Chondrocyte (in vitro differentiated cells): ENCODE measurements at places on chromosomes 1 and 21. TPM values are rescaled to one million over a fixed set of nuclear protein-coding genes. Genes with fewer than 3 reads are reported as not detected.

Gene SYT2
- total RNA-seq = 0.07 TPM in 1 of 3 replicates, not detected in the others

Gene KISS1
- total RNA-seq = 0.77 to 0.95 TPM (median 0.82 TPM) in 3 replicates

Gene HSD3B1
- not detected in 3 replicates for total RNA-seq

Gene GRIK1
- 0.24 to 1.4 TPM (median 1.2 TPM) in 3 replicates for total RNA-seq

Gene STYXL2
- 10.5 to 13.2 TPM (median 10.5 TPM) in 3 replicates for total RNA-seq

Gene SYT6
- not detected in 3 replicates for total RNA-seq

Gene CHI3L1
- not detected in 3 replicates for total RNA-seq

DNA sequence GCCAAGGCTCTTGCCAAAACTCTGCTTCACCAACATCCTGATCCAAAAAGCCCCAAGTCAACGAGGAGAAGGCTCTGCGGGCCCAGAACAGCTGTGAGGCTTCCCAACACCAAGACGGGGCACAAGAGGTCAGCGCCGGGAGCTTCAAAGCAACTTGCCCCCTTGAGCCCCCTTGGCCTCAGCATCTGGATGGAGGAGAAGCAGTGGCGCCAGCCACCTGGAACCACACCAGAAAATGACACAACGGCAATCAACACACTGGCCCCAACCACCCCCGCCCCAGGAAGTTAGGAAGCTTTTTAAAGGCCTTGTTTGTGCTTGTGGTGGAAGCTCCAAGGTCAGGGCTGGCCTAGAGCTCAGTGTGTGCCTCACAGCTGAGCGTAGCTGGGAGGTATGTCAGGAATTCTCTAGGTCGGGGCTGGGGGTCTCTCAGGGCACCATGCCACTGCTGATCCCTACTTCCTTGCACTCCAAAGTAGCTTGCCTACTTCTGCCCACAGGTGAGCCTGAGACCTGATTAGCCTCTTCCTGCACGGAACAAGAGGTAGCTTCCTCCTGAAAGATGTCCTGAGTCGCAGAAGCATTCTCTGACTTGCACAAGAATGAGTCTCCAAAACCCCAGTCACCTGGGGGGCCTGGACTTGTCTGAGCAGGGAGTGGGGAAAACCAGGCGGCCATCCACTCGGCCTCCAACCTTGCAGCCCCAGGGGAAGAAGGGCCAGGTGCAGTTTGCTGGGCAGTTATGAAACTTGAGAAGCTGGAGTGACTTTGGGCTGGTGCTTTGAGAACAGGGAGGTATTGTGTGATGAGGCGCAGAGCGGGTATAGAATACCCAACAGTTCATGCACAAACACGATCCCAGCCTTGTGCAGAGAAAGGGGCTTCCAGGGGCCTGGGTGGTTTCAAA, 9.7 kb upstream of the SRP9 start:
- no peak overlapping the region for H3K4me3 ChIP-seq
- no peak for DNase-seq
- peak overlapping the region; percentile 89 for H3K27ac ChIP-seq
- H3K27me3 ChIP-seq = no peaks in the 10 kb centered on the region
- peaks cover 66% of the 10 kb centered on the region for H3K4me1 ChIP-seq
- no peaks in the 10 kb centered on the region for H3K36me3 ChIP-seq

- DNase-seq = no peak
- H3K4me3 ChIP-seq = peak overlapping the region; percentile 99
- H3K4me1 ChIP-seq = peaks cover 31% of the 10 kb centered on the region
- no peaks in the 10 kb centered on the region for H3K36me3 ChIP-seq
- H3K27ac ChIP-seq = no peak overlapping the region
Observed at GRCh38 chr1:100131623-100132022, 1.1 kb downstream of the SASS6 start.

- H3K4me3 ChIP-seq = no peak overlapping the region
- H3K4me1 ChIP-seq = peaks cover 13% of the 10 kb centered on the region
- H3K27me3 ChIP-seq = no peaks in the 10 kb centered on the region
- H3K27ac ChIP-seq = no peak overlapping the region
- H3K36me3 ChIP-seq = no peaks in the 10 kb centered on the region
Observed at GRCh38 chr1:41658431-41659158, 174.1 kb upstream of the EDN2 start.

DNA sequence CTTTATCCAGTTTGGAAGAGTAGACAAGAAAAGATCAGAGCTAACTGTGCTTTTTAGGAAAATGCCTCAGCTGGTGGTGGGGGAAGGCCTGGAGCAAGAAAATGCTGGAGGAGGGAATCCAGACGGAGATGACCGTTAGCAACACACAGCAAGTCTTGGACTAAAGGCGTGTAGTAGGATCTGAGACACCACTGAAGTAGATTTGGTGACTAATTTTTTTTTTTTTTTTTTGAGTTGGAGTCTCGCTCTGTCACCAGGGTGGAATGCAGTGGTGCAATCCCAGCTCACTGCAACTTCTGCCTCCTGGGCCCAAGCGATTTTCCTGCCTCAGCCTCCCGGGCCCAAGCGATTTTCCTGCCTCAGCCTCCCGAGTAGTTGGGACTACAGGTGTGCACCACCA, 41.2 kb downstream of the LPAR3 start:
- peak overlapping the region; percentile 78 for H3K27ac ChIP-seq
- H3K4me3 ChIP-seq = no peak overlapping the region
- H3K4me1 ChIP-seq = peaks cover 39% of the 10 kb centered on the region
- no peaks in the 10 kb centered on the region for H3K27me3 ChIP-seq
- DNase-seq = no peak

GRCh38 chr1:200134116-200134515, 106.6 kb downstream of the NR5A2 start:
- peaks cover 18% of the 10 kb centered on the region for H3K27me3 ChIP-seq
- H3K4me3 ChIP-seq = no peak overlapping the region
- no peaks in the 10 kb centered on the region for H3K4me1 ChIP-seq

GRCh38 chr1:238895911-238896310, 490.5 kb upstream of the CHRM3 start:
- H3K4me3 ChIP-seq = no peak overlapping the region
- H3K4me1 ChIP-seq = no peaks in the 10 kb centered on the region
- no peak for DNase-seq
- H3K27me3 ChIP-seq = peaks cover 8% of the 10 kb centered on the region

GRCh38 chr1:153779781-153780541, 4.8 kb downstream of the SLC27A3 start:
- peaks cover 30% of the 10 kb centered on the region for H3K4me1 ChIP-seq
- H3K27me3 ChIP-seq = no peaks in the 10 kb centered on the region
- no peak overlapping the region for H3K4me3 ChIP-seq
- peak; percentile 67 for DNase-seq

GRCh38 chr1:160137216-160137862, 14.1 kb upstream of the ATP1A4 start:
- DNase-seq = no peak
- H3K27me3 ChIP-seq = peaks cover 18% of the 10 kb centered on the region
- no peaks in the 10 kb centered on the region for H3K4me1 ChIP-seq
- no peak overlapping the region for H3K4me3 ChIP-seq

DNA sequence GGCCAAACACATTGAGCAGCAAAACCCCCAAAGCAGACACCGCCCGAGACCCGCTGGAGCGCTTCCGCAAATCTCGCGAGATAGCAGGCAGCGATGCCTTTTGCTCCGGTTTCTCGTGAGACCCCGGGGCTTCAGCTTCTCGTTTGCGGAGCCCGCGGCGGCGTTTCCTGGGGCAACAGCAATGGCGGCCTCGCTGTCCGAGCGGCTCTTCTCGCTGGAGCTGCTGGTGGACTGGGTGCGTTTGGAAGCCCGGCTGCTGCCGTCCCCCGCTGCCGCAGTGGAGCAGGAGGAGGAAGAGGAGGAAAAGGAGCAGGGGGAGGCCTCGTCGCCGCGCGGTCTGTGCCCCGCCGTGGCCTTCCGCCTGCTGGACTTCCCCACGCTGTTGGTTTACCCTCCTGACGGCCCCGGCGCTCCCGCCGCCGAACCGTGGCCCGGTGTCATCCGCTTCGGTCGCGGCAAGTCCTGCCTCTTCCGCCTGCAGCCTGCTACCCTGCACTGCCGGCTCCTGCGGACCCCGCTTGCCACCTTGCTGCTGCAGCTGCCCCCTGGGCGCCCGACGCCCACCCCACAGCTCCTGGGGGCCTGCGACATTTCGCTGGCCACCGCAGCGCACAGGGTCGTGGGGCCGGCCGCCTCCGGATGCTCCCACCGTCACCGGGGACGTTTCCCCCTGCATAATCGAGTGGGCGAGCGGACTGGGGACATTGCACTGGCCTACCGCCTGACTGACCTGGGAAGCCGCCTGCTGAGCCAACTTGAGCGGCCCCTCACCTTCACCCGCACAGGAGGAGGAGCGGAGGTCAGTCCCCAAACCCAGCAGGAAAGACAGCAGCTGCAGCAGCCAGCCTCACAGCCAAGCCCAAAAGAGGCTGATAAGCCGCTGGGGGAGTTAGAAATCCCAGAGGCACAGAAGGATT, at the start of gene MAP10:
Gene MAP10 (plus strand): TSS at position 148 of the 917 bp plus-strand sequence. CDS start 34 bp downstream, at position 182.
- no peaks in the 10 kb centered on the region for H3K36me3 ChIP-seq
- H3K27me3 ChIP-seq = no peaks in the 10 kb centered on the region
- no peak within 1 kb of the TSS for H3K27ac ChIP-seq
- H3K4me1 ChIP-seq = no peaks in the 10 kb centered on the region
- H3K4me3 ChIP-seq = peak within 1 kb of the TSS; percentile 77
- no peak for DNase-seq

DNA sequence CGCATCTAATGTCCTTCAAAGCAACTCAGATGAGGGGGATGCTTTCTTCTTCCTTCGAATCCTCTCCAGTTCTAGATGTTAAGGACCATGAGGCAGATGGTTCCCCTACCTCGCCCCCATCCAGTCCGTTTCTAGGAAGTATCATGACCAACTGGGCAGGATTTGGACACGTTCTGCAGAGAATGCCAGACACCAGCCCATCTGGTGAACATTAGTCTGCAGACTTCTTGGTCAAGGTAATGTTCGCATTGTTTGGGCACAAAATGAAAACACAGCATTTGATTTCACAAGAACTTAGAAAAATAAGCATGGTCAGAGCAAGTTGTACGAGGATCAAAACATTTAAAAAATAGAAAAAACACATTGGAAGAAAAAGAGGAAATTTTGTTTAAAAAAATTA, 25.4 kb upstream of the ADARB1 start:
- DNase-seq = no peak
- H3K36me3 ChIP-seq = peaks cover 7% of the 10 kb centered on the region
- H3K27me3 ChIP-seq = no peaks in the 10 kb centered on the region
- peaks cover 54% of the 10 kb centered on the region for H3K4me1 ChIP-seq
- no peak overlapping the region for H3K4me3 ChIP-seq

GRCh38 chr1:147202576-147202975, 22.6 kb downstream of the FMO5 start:
- no peaks in the 10 kb centered on the region for H3K4me1 ChIP-seq
- H3K36me3 ChIP-seq = peaks cover 4% of the 10 kb centered on the region
- no peak overlapping the region for H3K4me3 ChIP-seq
- H3K27ac ChIP-seq = no peak overlapping the region

DNA sequence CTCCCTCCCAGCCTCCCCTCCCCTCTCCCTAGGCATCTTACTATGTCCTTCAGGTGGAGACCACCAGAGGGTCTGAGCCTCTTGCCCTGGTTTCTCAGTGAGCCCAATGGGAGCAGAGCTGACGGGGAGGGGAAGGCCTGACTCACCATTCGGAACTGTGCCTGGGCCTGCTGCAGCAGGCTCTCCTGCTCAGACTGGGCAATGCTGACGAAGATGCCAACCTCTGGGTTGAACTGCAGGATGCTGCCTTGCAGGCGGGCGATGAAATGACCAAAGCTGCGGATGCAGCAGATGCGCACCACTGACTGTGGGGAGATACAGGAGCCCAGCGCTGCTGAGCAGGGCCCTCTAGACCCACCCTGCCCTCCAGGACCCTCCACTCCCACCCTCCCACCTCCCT, 11.0 kb upstream of the PAQR6 start:
- H3K4me3 ChIP-seq = no peak overlapping the region
- H3K27me3 ChIP-seq = no peaks in the 10 kb centered on the region
- no peak overlapping the region for H3K27ac ChIP-seq
- peaks cover 50% of the 10 kb centered on the region for H3K36me3 ChIP-seq

DNA sequence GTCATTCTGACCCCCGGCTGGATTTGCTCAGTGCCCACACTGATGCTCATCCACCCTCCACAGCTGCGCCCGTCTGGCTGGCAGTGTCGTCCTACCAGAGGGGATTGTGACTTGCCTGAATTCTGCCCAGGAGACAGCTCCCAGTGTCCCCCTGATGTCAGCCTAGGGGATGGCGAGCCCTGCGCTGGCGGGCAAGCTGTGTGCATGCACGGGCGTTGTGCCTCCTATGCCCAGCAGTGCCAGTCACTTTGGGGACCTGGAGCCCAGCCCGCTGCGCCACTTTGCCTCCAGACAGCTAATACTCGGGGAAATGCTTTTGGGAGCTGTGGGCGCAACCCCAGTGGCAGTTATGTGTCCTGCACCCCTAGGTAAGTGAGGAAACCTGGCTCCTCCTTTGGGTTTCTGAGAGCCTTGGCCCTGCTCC, 5.7 kb upstream of the EFNA4 start:
- no peak for DNase-seq
- peaks cover 13% of the 10 kb centered on the region for H3K4me1 ChIP-seq
- no peaks in the 10 kb centered on the region for H3K27me3 ChIP-seq
- no peak overlapping the region for H3K4me3 ChIP-seq

DNA sequence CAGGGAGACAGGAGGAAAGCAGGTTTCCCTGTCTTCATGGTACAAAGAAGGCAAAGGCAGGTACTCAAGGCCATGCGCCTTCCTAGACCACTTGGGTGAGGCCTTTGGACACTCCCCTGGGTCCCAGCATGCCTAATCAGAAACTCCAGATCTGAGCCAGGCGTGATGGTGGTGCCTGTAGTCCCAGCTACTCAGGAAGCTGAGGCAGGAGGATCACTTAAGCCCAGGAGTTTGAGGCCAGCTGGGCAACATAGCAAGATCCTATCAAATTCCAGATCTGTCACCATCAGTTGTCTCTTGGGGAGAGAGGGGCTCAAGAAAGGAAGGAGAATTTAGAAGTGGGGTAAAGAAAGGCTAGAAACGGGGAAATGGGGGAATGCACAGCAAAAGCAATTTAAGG, 96.3 kb upstream of the SLC25A33 start:
- H3K4me1 ChIP-seq = peaks cover 94% of the 10 kb centered on the region
- DNase-seq = no peak
- H3K27ac ChIP-seq = peak overlapping the region; percentile 99
- H3K36me3 ChIP-seq = no peaks in the 10 kb centered on the region

GRCh38 chr1:234934611-234935033, 194.0 kb downstream of the TOMM20 start:
- H3K27ac ChIP-seq = peak overlapping the region; percentile 41
- no peak overlapping the region for H3K4me3 ChIP-seq
- no peaks in the 10 kb centered on the region for H3K36me3 ChIP-seq
- no peak for DNase-seq

GRCh38 chr1:62295921-62296491, 23.2 kb downstream of the KANK4 start:
- peak overlapping the region; percentile 26 for H3K4me3 ChIP-seq
- H3K27ac ChIP-seq = peak overlapping the region; percentile 83
- H3K36me3 ChIP-seq = no peaks in the 10 kb centered on the region
- no peak for DNase-seq

DNA sequence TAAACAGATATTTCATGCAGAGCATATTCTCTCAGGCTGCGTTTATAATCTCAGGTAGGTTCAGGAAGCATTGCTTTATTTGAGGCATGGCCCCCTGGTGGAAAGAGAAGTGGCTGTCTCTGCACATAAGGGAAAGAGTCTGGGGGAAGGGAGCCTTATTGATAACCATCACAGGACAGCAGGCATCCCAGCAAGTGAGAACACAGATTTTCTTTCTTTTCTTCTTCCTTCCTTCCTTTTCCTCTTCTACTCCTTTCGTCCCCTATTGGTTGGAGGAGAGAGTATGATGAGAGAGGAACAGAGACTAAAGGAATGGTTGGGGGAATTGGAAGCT, 21.9 kb downstream of the TSNAX start:
- H3K36me3 ChIP-seq = peaks cover 6% of the 10 kb centered on the region
- H3K27ac ChIP-seq = no peak overlapping the region
- DNase-seq = no peak
- peaks cover 3% of the 10 kb centered on the region for H3K4me1 ChIP-seq
- no peak overlapping the region for H3K4me3 ChIP-seq
- no peaks in the 10 kb centered on the region for H3K27me3 ChIP-seq
